T-helper 2 cell (primary cell): ENCODE measurements at places on chromosomes 4 and X.

DNA sequence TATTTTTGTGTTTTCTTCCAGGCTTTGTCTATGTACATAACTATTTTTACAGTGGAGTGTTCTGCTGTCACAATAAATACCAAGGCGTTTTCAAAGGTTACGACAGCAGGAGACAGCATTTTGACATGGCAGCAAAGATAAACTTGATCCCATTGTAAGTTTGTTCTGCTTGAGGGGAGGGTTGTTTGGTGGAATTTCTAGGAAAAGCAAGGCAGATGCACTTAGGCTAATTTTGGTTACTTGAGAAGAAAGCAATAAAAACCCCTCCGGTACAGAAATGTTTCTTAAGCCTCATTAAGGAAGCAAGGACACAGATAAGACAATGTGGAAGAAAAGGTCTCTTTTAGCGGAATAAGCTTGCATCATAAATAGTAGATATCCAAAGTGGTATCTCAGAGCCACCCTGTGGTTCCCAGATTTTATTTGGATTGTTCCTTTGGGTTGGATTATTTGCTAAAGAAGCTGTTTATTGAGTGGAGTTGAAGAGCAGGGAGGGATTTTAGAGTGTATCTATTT lies 54.3 kb downstream of the CLCN5 start:
- no peak for DNase-seq

GRCh38 chrX:121853762-121854613 lies 806.6 kb downstream of the GLUD2 start:
- DNase-seq, result no peak

GRCh38 chr4:113975578-113975977 lies 3.9 kb downstream of the ARSJ start:
- DNase-seq, result no peak

DNA sequence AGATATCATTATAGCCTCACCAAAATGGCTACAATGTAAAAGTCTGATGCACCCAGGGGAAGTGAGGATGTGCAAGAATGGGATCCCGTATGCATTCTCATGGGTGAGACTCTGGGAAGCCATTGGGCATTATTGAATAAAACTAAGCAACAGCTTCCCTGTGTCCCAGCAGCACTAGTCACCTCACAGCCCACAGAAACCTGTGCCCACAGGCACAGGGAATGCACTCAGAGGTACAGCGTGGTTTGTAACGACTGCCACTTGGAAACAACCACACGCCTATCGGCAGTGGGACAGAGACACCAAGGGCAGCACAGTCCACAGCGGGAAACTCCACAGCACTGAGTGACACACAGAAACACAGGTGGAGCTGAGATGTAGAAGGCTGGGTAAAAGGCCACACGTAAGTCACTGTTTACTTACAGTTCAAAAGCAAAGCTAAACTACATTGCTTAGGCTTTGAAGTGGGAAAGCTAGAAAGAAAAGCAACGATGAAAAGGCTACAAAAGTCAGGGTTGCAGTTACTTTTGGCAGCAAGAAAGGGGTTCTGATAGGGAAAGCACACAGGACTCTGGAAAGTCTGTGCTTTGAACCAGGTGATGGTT lies 69.2 kb downstream of the HAUS3 start:
- no peak for DNase-seq

DNA sequence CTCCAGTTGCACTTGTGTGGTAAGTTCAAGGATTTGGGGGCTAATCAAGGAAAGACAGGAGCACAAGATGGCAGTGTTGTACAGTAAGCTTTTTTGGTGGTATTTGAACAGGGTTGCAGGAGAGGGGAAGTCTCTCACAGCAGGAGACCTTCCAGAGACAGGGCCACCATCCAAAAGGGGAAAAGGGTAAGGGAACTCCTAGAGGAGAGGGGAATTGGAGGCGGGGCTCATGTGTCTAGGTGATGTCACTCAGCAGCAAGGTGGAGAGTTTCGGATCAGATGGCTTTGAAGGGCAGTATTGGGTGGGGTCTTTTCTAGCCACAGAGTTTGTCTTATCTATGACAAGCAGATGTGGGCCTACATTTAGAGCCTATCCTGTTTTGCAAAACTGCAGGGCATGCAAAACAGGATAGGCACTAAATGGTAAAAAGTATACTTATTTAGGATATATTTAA lies 13.4 kb upstream of the RNF175 start:
- DNase-seq, result no peak

GRCh38 chrX:107978707-107979307 lies 3.4 kb downstream of the TEX13B start:
- no peak for DNase-seq

GRCh38 chrX:47218920-47219815 lies 687 bp downstream of the CDK16 start:
- peak; percentile 17 for DNase-seq

- no peak for DNase-seq
These were observed 209.1 kb upstream of the FAT1 start for GRCh38 chr4:186932631-186933187.

GRCh38 chrX:57172544-57172943 lies 35.3 kb upstream of the SPIN2A start:
- DNase-seq, result no peak

- no peak for DNase-seq
These were observed 58.5 kb downstream of the ARHGAP10 start for GRCh38 chr4:147790412-147790811.

DNA sequence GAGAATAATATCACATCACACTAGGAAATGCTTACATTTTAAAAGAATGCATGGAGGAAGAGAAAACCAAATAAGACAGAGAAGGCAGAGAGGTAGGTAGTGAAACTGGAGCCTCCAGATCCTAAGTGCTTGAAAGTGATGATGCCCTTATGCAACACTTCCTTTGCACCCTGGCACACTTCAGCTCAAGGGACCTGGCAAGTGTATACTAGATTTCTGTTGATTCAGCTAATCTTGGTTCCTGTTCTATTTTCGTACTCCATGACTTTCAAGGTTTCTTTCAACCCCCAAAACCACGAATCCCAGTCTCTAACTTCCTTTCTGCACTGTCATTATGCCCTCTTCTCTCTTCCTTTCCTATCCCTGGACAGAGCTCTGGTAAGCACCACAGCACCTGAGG lies 36.9 kb upstream of the SH3KBP1 start:
- DNase-seq, result no peak

DNA sequence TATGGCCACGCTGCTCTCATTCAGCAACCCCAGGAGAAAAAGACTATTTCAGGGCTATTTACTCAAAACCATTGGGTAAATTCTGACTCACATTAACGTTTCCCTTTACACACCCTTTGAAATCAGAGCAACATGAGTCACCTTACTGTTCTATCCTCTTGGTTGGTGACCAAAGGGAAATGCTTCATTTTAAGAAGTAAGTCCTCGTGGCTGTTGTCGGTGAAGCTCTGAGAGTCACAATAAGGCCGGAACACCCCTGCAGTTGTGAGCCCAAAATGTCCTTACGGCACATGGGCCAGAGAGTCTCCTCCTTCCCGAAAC lies 56.3 kb upstream of the SPRY1 start:
- DNase-seq, result no peak

- no peak for DNase-seq
These were observed 11.0 kb upstream of the MAP7D3 start for GRCh38 chrX:136262243-136262642.

GRCh38 chr4:179399054-179399782 lies 1957.0 kb upstream of the AGA start:
- no peak for DNase-seq

DNA sequence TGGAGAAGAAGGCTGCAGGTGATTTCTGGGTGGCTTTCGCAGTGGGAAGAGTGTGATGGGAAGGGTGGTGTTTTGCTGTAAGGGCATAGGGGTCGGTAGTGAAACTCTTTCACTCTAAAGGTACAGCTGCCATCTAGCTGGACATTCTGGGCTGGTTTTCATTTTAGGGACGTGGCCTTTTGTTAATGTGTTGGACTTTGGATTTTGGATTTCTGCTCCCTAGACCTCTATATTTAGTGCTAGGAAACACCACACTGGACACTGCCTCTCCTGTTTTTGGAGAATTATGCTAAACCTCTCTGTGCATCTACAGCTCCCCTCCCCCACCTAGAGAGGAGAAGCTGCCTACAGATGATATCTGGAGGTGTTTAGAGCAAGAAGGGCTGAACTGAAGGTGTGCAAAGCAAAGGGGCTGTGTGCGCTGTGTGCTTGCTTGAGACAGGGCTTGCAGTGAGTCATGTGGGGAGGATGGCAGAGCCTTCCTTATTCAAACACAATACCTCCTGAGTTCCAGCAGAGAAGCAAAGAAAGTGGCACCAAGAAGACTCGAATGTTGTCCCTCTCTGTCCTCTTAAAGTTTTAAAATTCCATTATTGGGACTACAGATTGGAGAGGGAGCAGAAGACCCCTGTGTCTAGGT lies 47.9 kb downstream of the STARD8 start:
- DNase-seq, result no peak

- DNase-seq, result no peak
These were observed 2.9 kb downstream of the BANK1 start for GRCh38 chr4:101793397-101793796.

DNA sequence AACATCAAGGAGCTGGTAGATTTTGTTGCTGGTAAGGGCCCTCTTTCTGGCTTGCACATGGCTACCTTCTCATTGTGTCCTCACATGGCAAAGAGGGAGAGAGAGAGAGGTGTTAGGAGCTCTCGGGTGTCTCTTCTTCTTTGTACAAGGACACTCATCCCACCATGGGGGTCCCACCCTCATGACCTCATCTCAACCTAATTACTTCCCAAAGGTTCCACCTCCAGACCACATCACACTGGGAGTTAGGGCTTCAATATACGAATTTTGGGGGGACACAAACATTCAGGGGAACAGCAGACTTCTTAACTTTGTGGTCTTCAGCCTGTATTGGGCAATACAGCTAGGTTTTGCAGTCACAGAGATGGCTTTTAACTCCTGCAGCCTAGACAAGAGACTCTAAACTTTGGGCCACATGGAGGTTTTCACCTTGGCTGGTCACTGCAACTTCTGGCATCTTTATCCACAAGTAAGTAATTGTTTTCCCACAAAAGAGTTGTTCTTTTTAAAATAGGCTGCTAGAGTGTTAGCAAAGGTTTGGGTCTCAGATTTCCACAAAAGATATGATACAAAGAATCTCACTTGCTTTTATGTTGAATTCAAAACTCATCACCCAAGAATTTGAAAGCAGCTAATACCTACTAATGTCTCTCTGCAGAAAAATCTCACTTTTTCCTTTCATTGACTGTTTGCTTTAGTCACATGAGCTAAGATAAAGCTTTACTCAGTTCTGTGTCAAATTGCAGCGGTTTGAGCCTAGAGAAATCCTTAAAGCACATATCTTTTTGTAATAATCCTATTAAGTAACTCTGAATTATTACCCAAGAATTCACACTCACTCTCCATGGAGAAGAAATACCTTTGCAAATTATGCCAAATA lies 39.6 kb upstream of the BBS12 start:
- no peak for DNase-seq

DNA sequence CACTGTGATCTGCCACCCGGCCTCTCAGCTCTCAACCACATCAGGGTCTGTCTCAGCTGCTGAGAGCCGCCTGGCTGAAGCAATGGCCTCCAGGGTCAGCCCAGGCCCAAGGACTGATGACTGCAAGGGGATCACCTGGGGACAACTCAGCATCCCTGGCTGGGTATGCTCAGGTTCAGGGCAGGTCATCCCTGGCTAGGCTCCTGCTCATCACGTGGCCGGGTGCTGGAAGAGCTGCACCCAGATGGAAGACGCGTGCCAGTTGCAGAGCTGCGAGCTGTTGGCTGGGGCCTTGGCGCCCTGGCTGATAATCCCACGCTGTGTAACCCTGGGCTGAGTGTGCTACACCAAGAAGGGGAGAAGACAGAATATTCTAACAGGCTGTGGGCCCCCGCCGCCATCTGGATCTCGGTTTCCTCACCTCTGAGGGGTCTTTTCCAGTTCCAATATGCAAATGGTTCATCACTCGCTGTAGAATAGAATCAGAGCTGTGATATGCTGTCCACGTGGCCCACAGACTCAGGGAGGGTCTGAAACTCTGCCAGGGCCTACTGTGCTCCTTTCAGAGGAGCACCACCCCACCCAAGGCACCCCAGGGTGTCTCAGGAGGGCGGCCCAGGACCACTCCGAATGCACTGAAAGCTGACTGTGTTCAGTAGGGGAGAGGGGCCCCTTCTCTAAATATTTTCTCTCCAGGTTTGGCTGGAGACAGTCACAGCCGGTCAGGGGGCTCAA lies 338.8 kb downstream of the BCOR start:
- no peak for DNase-seq

GRCh38 chrX:22516893-22517292 lies 244.2 kb downstream of the CBLL2 start:
- DNase-seq, result no peak

DNA sequence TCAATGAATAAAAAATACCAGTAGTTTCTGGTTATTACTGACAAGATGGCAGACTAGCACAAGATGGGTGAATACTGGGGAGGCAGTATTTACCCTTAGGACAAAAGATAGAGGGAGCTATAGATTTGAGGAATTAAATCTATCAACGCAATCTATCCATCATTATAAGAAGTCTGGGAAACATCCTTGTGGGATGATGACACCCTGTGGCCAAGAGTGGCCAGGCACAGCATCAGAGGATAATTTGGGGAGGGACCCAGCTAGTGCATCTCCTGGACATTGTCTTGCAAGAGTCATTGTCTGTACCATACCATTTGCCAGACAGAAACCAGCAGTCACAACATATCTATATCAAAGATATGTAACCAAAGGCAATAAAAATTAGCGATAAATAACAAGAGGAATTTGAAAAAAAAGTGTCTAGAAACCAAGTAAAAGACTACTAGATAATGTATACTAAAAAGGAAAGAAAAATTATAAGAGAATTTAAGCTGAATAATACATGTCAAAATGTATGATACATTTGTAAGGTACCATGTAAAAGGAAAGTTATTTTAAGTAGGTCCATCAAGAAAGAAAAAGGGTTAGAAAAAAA lies 22.9 kb downstream of the KCTD8 start:
- DNase-seq, result no peak

DNA sequence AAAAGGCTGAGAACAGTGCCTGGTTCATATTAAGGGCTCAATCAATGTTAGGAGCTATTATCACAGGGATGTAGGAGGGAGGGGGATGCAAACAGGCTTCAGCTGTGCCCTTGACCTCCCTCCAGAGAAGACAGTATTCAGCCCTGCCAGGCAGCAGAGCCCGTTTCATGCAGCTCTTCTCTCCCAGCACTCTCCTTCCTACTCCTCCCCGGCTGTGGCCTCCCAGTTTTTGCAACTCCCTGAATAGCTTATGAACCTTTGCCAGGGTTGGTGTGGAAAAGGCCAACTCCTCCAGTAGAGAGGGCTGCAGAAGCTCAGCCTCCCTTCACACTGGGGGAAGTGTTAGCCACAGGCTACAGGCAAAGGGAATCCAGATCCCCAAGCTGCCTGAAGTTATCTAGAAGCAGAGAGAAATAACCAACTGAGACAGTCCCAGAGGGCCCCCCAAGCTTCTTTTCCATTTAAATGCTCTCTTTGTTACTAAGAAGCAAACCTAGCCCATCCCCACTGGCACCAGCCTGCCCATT lies 31.7 kb upstream of the APLN start:
- no peak for DNase-seq

GRCh38 chr4:30724247-30724646 lies 4.1 kb downstream of the PCDH7 start:
- DNase-seq, result no peak

DNA sequence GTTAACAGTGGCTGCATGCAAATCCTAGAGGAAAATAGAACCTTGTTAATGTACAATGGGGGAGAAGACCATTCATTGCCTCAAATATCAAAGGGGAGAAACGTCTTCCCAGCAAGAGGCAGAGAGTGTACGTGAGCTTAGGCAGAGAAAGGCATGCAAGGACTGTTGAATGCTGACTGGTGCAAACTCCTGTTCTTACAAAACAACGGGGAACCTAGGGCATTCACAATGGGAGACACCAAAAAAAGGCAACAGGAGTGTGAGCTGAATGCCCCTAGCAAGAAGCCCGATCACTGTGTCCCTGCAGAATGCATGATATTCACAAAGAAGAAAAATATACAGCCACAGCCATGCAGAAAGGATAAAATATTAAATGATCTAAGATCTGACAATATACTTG lies 184.9 kb downstream of the NSUN7 start:
- no peak for DNase-seq
